ENCODE measurements at places on chromosomes 2 and 18.
A peak's percentile ranks its signal among the peaks of the same experiment; 100 is the strongest.

- DNase-seq, result no peak
Measured at GRCh38 chr2:9244985-9245544, 38.5 kb downstream of the ASAP2 start.

DNA sequence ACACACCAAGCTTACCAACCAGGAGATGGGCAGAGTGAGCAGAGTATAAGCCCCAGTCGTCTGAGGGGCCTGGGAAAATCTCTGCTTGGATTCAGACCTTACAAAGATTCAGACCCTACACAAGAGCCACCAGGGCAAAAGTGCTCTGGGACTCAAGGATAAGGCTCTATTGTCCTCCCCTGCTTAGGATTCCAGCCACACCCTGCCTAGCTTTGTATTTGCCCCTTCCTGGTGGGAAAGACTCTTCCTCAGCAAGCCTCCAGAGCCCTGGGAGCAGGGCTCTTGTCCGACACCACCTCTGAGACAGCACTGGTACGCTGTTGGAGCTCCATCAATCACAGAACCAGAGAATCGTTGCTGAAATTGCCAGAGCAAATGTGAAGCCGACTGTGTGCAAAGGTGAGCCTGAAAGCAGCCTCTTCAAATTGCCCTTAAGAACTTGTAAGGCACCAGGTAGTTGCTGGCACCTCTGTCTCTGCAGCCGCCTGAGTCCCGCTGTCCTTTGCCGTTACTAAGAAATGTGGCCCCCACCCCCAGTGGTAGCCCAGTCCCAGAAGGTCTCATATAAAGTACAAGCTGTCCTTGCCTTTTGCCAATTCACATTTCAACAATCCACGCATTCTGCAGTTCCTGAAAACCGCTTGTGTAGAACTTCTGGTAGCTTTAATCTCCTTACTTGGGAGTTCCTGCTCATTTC is 148.7 kb downstream of the CTIF start:
- no peak for DNase-seq

- DNase-seq, result no peak
Measured at GRCh38 chr2:101125374-101125773, 25.8 kb downstream of the TBC1D8 start.

GRCh38 chr2:17242813-17243485 is 275.3 kb downstream of the RAD51AP2 start:
- DNase-seq, result no peak

DNA sequence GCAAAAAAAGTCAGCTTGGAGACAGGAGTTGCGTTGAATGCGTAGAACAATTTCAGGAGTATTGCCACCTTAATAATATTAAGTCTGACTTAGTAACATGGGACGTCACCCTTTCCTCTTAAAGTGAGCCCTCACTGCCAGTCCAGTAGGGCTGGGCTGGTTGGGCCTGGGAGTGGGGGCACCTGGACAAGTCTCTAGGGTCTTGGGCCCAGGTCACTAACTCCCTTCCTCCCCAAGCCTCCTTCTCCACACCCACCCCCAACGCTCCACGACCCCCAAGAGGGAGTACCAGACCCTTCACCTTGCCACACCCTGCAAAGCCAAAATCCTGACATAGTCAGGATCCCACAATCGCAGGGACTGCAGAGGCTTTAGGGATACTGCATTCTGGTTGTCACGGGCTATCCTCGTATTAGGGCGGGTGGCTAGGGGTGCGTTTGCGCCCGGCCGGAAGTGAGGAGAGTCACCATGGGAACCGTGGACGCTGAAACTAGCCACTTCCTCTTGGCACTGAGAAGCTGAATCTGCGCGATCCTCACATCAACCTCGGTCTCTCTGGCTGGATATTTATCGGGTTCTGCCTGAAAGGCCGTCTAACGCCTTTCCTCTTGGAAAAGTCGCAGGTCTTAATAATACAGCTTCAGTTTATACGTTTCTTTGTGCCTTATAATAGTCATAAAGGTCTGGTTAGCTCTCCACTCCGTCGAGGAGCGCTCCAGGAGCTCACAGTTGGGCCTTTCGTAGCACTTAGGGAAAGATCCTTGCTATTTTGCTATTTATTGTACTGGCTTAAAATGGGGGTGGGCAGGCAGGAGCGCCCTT is 10.3 kb upstream of the CXXC1 start:
- DNase-seq, result peak; percentile 41

DNA sequence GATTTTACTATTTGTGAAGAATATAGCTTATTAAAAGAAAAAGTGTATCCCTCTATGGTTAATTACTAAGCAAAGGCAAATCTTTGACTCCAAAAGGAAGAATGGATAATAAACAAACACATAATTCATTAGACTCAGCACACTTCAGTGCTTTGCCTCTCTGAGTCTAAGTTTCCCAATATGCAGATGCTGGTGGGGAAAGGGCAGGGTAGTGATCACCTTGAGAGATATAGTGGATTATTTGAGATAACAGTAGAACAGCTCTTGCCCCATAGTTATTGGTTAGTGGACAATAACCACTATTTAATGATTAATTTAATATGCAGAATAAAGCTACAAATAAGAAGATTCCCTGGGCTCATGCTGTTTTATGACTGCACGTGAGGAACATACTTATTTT is 98.2 kb upstream of the SLC8A1 start:
- DNase-seq, result no peak

DNA sequence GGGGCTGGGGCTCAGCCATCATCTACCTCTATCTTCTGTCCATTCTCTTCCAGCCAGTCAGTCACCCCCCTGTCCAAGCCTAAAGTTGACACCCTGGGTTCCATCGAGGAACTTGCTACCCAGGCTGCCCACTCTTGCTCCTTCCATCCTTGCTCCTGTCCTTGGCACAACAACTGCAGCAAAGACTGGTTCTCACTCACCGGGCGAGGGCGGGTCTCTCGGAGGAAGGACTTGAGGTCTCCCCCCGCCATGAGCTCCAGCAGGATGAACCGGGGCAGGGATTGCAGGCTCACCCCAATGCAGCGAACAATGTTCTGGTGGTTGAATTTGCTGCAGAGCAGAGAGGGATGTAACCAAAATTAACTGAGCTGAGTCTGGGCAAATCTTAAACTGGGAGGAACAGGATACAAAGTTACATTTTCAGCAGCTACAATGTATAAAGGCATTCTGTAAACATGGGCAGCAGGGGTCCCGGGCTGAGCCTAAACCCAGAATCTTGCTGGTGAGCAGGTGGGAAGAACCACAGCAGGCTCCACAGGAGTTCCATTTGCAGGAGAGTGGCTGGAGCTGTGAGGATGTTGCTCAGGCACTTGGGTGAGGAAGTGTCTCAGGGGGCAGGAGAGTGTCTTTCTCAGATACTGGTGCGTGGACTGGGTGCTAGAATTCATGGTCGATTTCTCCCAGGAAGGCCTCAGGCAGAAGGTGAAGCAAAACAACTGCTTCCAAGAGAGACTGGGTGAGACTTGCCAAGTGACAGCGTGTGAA is 105.5 kb downstream of the CLIP4 start:
- no peak for DNase-seq

- DNase-seq, result no peak
Measured at GRCh38 chr2:129821445-129821844, 158.0 kb upstream of the RAB6C start.

GRCh38 chr2:2683606-2684224 is 352.6 kb upstream of the MYT1L start:
- DNase-seq, result no peak

GRCh38 chr2:67674668-67675067 is 277.5 kb downstream of the ETAA1 start:
- DNase-seq, result no peak

DNA sequence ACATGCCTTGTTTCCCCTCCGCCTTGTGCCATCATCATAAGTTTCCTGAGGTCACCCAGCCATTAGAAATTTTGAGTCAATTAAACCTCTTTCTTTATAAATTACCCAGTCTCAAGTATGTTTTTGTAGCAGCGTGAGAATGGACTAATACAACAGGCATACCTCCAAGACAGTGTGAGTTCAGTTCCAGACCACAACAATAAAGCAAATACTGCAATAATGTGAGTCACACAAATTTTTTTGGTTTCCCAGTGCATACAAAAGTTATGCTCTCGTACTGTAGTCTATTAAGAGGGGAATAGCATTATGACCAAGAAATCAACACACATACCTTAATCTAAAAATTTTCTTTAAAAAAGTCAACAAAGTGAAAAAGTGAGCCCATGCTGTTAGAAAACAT is 217.2 kb downstream of the NR4A2 start:
- no peak for DNase-seq

- DNase-seq, result no peak
Measured at GRCh38 chr18:32730620-32731091, 42.2 kb downstream of the KLHL14 start.

- no peak for DNase-seq
Measured at GRCh38 chr2:119788752-119789151, 29.0 kb downstream of the PTPN4 start.

DNA sequence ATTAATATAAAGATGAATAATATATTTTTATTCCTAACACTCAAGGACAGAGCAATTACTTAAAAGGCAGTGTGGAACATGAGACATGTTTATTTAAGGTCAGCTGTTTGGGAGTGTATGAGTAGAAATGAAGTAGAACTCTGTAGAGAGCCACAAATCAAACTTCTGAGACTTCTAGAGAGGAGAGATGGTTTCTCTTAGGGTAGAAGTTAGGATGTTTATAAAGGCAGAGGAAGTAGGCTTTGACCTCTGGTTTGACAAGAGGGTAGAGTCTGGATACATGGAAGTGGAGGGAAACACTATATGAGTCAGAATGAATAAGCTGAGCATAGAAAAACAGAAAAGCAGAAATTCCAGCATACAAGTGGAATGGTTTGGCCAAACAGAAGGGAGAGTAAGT is 262.1 kb upstream of the KLHL14 start:
- DNase-seq, result no peak

- DNase-seq, result no peak
Measured at GRCh38 chr2:206271065-206271464, 3.4 kb upstream of the ZDBF2 start.

DNA sequence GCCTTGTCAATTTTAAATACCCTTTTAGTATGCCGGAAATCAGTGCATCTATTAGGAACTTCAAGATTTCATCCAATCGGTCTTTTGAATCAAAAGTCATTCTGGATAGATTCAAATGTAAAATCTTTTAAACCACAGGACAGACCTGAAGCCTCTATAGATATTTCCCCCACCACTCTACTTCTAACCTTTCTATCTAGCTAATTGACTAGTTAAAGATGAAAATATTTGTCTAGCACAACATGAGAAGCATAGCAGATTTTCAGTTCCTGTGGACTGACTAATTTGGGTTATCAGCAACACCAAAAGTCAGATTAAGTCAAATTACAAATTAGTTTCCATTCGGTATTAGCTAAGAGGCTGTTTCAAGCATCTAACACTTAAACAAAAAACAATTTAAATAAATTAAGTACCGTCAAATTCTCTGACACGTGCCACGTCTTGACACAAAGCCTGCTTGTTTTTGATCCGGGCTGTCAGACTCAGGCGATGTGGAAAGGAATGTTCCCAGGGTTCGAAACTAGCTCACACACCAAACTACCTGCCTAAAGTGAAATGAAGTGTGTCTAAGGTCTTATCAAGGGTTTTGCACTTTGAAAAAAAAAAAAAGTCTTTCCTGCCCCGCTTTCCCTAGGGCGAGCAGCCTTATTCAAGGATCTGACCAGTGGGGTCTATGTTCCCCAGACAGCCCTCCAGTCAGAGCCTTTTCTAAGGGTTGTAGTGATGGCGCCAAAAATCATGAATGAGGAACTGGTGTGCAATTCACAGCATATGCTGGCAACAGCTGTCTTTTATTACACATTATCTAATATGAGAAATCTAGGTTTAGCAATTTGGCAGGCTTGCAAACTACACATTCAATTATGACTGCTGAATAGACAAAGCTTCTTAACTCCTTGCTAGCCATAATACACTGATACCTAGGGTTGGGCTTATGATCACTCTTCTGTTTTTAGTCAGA is 4.7 kb downstream of the CYTIP start:
- DNase-seq, result peak; percentile 21

DNA sequence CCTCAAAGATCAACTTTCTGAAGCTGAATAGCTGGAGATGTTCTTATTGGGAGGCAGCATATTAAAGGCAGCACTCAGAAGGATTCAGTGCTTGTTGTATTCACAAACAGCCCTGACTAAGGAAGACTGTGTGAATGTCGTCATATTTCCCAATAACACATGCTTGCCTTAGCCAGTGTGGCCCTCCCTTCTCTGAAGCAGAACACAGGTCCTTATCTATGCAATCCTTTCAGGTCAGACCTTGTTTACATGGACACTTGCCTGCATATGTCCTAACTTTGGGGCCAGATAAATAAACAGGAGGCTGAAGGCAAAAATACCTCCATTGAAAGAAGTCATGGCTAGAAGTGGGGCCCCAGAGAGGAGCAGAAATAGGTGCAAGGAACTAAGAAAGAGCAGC is 97.2 kb downstream of the SLC4A3 start:
- no peak for DNase-seq

DNA sequence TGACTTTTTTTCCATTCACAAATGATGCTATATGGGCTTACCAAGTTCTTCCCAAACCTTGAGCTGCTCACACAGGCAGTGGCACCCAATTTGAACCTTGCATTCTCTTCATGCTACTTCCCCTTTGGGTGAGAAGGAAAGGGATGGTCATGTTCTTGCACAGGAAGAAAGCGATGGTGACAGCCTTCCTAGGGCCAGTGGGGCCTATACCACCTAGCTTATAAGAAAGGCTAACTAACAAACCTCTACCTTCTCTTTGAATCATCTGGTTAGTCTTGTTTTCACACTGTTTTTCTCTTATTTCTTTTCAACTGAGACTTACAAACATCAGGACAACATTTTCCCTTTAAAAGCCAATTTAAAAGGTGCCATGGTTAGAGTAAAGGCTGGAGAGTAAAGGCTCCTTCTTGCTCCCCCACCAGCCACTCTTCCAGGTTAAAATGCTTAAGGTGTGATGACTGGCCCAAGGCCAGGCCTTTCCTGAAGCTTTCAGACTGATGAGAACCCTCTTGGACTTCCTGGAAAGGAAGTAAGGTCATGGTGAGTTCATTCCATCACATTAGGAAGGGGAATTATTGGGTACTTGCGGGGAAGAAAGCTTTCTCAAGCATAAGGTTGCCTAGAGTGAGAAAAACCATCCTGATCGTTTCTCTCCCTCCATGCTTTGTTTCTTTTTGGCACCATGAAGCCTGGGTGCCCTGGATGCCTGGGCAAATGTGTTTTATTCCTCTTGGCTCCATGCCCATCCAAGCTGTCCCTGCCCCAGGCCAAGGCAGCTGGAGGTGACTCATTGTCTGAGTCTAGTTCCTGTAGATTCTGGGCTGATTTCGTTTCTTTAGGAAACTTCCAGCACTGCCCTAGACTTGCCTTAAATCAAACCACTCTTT is 41.4 kb upstream of the ITGB6 start:
- peak; percentile 35 for DNase-seq

DNA sequence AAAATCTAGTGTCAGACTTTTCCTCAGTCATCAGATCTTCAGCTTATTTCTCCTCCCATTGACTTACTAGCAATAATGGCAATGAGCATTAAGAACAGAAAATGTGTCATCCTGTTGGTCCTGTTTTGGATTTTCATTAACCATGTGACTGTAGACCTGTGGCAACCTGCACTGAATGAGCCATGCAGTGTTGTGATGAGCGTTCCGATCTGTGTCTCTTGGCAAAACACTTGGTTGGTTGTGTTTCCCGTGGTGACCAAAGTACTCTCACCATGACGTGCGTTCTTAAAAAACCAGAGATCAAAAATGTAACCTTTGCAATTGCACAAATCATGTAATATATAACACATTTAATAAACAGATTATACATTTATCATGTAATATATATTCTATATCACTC is 138.6 kb downstream of the MAP3K20 start:
- no peak for DNase-seq

- no peak for DNase-seq
Measured at GRCh38 chr2:224849264-224849663, 133.1 kb upstream of the CCDC195 start.
